Fibroblast of mammary gland (primary cell): ENCODE measurements at places on chromosomes 12 and 14.

GRCh38 chr12:67352682-67353081 lies 83.5 kb downstream of the CAND1 start:
- DNase-seq, result peak; percentile 22

DNA sequence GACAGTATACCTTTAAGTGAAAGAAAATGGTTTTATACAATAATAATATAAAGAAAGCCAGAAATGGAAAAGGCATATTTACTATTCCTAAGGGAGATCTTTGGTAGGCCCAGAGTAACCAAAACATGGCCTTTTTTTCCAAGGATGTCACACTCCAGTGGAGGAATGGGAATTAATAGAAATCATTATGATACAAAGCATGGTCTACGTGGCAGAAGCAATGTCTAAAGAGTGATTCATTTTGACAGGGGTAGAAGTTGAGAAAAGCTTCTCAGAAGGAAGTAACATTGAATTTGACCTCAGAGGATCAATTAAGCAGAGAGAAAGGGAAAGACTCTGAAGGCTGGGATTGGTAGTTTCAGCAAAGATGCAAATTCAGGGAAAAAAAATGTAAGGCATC lies 208.6 kb downstream of the BTG1 start:
- no peak for DNase-seq

- no peak for DNase-seq
These were observed 31.8 kb downstream of the ITPK1 start for GRCh38 chr14:93083917-93084316.

- DNase-seq, result no peak
These were observed 18.2 kb upstream of the ITGA5 start for GRCh38 chr12:54437243-54437642.

- no peak for DNase-seq
These were observed 87.1 kb downstream of the FZD10 start for GRCh38 chr12:130249376-130249775.

- no peak for DNase-seq
These were observed 4.3 kb downstream of the TGM1 start for GRCh38 chr14:24258548-24259265.

DNA sequence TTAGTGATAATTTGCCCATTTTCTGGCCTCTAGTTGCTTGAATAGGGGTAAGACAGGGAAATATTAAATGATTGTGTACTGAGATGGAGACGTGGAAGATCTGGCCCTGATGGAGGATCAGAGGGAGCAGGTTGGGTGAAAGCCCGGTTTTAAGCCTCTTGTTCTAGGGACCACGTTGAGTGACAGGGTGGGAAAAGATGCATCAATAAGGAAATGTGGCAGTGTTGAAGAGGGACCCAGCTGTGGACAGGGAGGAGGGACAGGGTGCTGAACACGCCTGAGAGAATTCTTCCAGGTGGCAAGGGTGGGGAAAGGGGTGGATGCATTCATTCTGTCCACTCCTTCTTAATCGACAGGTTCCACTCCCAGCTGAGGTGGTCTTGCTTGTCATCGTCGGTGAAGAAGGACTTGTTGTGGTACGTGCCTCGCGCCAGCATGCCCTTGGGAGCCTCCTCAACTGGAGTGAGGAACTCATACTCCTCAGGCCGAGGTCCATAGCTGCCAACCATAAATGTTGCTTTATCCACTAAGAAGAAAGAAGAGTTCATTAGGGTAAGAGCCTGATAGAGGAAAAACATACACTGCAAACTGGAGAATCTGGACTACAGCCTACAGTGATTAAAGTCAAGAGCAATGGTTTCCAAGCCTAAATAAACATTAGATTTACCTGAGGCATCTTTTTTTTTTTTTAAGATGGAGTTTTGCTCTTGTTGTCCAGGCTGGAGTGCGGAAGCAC lies 4.0 kb upstream of the ERP27 start:
- no peak for DNase-seq

DNA sequence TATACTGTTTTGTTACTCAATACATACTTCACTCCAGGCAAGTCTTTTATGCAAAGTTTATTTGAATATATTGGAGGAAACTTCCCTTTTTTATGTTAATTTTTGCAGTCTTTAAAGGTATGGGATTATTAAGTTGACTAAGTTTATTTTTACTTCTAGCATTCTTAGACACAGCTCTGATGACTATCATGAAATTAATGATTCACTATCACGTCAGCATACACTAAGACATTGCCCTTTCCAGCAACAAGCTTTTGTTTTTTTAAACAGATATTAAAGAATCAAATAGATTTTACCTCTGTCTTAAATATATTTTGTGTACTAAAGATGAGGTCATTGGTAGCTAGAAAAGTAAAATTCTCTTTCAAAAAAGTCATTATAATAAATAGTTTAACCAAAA lies 52.1 kb downstream of the DERA start:
- peak; percentile 77 for DNase-seq

- DNase-seq, result peak; percentile 99
These were observed 2.0 kb upstream of the GAPDH start for GRCh38 chr12:6532051-6532926.

- peak; percentile 69 for DNase-seq
These were observed 23.9 kb downstream of the FERMT2 start for GRCh38 chr14:52926953-52927352.

DNA sequence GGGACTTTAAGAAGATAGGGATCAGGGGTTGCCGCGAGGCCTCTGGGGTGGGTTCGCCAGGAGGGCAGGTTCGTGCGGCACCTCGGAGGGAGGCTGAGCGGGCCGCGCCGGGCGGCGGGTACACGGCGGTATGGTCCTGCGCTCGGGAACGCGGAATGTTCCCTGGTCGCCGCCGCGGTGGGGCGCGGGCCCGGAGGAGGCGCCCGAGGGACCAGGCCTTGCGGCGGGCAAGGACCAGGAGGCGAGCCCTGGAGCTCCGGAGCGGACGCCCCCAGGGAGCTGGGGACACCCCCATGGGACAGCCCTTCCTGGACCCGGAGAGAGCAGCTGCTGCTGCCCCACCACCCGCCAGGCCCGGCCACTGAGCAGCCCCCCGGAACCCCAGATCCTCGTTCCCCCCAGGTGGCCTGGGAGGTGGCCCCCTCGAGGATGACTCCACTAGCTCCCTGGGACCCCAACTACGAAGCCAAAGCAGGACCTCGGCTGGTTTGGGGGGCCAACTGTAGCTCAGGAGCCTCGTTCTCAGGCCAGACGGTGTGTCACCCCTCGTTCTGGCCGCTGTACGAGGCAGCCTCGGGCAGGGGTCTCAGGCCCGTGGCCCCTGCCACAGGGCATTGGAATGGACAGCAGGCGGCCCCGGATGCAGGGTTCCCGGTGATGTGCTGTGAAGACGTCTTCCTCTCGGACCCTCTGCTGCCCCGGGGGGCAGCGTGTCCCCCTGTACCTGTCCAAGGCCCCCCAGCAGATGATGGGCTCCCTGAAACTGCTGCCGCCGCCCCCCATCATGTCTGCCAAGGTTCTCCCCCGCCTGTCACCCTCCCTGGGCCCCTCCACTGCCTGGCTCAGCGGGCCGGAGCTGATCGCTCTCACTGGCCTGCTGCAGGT lies 45.6 kb upstream of the SLC8A3 start:
- no peak for DNase-seq

GRCh38 chr12:93484315-93484981 lies 17.1 kb downstream of the MRPL42 start:
- peak; percentile 40 for DNase-seq
